Activated T-cell treated with anti-CD3 and anti-CD28 coated beads for 4 hours (primary cell): ENCODE measurements at places on chromosomes 16 and 17.
A peak's percentile ranks its signal among the peaks of the same experiment; 100 is the strongest.

- DNase-seq: no peak
Observed at GRCh38 chr17:21039839-21040575, 2.8 kb downstream of the USP22 start.

GRCh38 chr17:10270258-10270657, 71.9 kb upstream of the GAS7 start:
- DNase-seq: no peak

DNA sequence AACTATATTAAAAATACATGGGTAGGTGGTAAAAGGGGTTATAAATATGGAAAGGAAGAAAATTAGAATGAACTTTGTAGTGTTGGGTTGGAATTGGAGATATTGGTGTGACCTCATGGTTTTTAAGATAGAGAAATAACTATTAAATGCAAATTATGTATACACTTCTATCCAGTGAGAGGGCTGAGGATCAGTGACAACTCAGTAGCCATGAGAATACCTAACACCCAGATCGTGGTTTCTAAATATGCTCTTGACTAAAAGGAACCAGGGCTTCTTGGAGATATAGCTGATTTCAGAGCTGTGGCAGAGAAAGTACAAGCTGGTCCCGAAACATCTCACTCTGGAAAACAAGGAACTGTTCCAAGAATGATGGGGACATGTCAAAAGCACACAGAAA, 44.4 kb downstream of the SLC6A4 start:
- no peak for DNase-seq

DNA sequence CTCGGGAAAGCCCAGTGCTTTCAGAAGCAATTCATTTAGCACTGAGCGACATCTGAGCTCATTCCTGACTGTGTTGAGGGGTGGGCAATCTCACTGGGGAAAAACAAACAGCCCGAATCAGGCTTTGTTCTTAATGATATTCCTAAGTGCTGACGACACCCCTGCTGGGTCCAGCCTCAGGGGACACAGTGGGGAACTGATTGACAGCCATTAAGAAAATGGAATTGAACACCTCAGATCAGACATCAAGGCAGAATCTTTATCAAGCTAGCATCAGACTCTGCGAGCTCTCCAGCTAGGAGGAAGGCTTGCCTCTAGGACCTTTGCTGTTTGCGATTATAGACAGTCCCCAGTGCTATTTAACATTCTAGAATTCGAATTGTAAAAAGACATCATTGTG, 22.5 kb upstream of the LYRM9 start:
- DNase-seq: no peak

GRCh38 chr17:43616852-43617251, 44.9 kb downstream of the MEOX1 start:
- no peak for DNase-seq

- DNase-seq: peak; percentile 59
Observed at GRCh38 chr16:90008708-90009145, 10.5 kb downstream of the DBNDD1 start.

GRCh38 chr17:76644995-76645394, 1.4 kb upstream of the ST6GALNAC1 start:
- no peak for DNase-seq

DNA sequence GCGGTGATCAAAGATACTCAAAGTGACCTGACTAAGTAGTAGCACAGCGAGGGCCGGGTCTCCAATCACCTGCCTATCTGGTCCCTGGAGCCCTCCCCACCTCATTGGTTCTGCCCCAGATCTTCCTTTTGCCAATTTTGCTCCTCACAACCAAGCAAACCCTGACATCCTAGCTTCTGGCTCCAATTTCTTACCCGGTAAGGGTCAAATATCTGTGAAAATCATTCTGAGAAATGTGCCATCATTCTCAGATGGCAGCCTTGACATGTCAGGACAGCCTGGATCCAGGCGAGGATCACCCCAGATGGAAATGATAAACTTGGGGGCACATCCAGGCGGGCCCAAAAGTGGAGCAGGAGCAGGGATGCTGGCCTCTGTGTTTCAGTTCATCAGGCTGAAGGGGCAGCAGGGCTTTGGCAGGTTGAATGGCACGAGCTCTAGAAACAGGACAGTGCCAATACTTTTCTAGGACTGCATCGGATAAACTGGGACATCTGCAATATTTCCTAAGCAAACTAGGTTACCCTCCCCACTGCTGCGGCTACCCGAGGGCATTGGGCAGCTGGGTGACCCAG, 83.9 kb downstream of the SHISA6 start:
- DNase-seq: no peak

GRCh38 chr16:50326264-50326663, 42.5 kb downstream of the BRD7 start:
- DNase-seq: no peak

DNA sequence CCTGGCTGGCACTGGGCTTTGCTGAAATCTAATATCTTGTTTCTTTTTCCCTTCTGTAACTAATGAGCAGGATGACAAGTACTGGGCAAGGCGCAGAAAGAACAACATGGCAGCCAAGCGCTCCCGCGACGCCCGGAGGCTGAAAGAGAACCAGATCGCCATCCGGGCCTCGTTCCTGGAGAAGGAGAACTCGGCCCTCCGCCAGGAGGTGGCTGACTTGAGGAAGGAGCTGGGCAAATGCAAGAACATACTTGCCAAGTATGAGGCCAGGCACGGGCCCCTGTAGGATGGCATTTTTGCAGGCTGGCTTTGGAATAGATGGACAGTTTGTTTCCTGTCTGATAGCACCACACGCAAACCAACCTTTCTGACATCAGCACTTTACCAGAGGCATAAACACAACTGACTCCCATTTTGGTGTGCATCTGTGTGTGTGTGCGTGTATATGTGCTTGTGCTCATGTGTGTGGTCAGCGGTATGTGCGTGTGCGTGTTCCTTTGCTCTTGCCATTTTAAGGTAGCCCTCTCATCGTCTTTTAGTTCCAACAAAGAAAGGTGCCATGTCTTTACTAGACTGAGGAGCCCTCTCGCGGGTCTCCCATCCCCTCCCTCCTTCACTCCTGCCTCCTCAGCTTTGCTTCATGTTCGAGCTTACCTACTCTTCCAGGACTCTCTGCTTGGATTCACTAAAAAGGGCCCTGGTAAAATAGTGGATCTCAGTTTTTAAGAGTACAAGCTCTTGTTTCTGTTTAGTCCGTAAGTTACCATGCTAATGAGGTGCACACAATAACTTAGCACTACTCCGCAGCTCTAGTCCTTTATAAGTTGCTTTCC, 56.0 kb downstream of the HLF start:
- no peak for DNase-seq

GRCh38 chr16:70457446-70458166, 3.2 kb downstream of the FCSK start:
- DNase-seq: no peak

- no peak for DNase-seq
Observed at GRCh38 chr17:80110927-80111701, 9.7 kb downstream of the GAA start.

GRCh38 chr16:14496786-14497185, 133.3 kb downstream of the PARN start:
- DNase-seq: no peak

- DNase-seq: no peak
Observed at GRCh38 chr16:70691223-70692129, 5.6 kb upstream of the MTSS2 start.

DNA sequence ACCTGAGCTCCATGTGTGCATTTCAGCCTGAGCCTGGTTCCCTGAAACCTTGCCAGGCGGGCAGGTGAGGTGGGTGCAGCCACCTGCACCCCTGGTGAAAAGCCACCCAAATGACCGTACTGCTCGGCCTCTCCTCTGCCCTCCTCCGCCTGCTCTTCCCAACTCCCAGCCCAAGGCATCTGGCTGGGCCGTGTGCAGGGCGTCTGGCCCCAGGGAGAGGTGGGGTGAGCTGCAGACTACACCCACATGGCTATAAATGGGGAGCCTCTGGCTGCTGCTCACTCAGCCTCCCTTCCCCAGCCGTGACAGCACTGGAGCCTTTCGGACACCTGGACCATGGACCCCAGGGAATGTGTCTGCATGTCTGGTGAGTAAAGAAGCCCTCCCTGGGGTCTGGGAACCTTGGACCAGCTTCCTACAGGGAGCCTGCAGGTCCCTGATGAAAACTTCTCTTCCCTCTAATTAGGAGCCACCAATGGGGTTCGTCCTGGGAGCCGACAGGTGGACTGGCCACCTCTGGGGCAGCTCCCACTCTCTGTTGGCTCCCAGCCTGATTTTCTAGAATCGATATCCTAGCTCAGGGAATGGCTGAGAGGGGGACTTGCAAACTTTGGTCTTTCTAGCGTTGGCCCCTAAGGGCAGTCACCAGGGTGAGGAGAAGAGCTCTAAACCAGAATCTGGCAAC, at the start of gene MT4:
TSS of gene MT4 (plus strand) at position 281 of the 685 bp plus-strand sequence. CDS start at position 337, 56 bp downstream.
- no peak for DNase-seq

- DNase-seq: no peak
Observed at GRCh38 chr17:811051-811784, 29.1 kb downstream of the MRM3 start.

DNA sequence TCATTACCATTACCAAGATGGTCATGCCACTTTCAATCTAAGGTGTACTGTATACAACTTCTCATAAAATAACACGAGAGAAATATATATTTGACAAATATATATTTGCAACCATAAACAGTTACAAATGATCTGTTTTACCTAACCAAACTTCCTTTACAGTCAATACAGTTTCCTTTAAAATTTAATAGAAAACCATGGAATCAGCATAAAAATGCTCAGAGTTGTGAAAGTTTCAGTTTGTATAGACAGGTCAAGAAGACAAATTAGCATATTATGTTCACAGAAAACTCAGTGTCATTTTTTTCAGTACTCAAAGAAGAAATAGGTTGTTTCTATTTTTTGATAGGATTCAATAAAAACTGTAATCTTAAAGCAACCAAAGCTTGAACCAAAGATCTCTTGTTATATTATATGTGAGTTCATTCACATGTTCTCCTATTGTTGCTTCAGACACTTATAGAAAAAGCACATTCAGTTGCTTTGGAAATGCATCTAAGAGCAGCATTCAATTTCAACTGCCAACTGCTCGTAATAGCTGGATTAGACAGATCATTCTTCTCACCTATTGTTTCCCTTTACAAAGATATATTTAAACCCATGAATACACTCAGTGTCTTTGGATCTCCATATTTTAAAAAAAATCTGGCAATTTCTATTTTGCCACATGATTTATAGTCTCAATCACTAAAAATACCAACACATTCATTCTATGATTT, 15.1 kb downstream of the SSH2 start:
- DNase-seq: no peak

DNA sequence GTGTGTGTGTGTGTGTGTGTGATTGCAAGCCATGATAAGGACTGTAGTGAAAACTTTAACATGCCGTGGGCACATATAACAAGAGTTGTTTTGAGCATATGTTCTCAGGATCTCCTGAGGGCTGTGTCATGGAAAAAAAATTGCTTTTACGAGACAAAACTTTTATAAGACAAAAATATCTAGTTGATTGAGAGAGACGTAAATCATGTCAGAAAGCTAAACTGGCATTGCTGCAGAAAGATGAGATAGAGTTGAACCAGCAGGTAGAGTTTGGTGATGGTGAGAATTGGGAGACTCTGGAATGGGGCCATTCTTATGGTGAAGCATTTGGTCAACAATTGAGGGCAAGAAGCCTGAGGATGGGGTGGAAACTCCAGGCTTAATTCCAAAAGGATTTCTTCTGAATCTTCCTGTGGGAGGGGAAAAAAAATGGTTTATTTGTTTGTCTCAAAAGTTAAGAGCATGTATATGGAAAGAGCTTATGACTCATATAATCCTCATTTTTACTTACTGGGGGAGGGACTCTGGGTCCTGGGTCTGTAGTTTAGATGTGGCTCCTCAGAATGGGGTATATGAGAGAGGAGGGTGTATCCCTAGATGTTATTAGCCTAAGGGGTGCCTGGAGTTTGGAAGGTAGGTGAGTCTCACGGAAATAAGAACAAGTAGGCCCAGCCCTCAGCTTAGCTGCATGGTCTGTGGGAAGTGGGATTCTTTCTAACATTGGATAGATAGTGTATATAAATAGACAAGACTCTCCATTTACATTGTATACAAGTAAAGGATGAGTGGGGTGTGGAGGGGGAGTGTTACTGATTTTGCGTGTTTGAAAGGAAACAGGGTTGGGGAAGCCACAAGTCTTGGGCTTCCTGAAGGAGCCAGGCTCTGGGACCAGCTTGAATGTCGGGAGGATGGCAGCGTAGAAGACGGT, 7.1 kb downstream of the MINK1 start:
- DNase-seq: no peak

- no peak for DNase-seq
Observed at GRCh38 chr17:2214929-2215615, 88.5 kb downstream of the SMG6 start.
